ENCODE measurements at places on chromosomes 12 and 14. TPM values are rescaled to one million over a fixed set of nuclear protein-coding genes. Genes with fewer than 3 reads are reported as not detected.

GRCh38 chr14:104319491-104320241, 181.3 kb downstream of the KIF26A start:
- no peak for DNase-seq

YY1 gene
- 76.9 TPM for total RNA-seq

CCDC177 gene
- not detected for total RNA-seq

- peak; percentile 34 for DNase-seq
Observed at GRCh38 chr12:93922583-93923006, 225.8 kb upstream of the PLXNC1 start.

- peak; percentile 9 for DNase-seq
Observed at GRCh38 chr12:10736463-10736862, 13.3 kb upstream of the YBX3 start.

DNA sequence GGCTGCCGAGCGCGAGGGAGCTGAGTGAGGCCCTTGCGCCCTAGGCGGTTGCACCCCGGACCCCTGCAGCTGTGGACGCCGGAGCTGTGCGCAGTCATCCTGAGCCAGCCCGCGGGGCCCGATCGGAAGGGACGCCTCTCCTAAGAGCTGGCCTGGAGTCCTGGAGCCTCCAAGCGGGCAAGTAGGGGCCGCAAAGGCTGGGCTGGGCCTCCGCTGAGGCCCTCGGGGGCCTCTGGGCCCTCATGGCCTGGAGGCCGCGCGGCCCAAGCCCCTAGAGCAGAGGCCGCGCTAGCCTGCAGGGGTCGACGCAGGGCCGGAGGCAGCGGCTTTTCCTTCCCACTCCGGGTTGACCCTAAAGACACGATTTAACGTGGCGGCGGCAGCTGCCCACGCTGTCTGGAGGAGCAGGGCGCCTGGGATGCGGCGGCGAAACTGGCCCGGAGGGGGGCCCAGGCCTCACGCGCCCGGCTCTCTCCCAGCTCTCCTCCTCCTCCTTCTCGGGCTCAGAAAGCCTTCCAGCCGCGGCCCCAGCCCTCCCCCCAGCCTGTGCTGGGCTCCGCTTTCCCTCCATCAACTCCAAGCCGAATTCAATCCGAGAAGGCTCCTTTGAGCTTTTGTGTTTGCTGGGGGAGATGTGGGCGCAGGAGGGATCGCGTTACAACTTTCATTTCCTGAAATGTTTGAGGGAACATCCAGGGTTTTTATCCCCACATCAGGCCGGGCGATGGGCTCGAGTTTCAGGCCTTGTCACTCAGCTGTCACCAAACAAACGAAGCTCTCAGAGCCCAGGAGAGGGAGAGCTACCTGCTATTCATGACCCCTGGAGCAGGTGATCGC, 11.6 kb downstream of the SIX1 start:
- no peak for DNase-seq

CD4 gene
- 0.27 TPM for total RNA-seq

- DNase-seq: no peak
Observed at GRCh38 chr12:25767606-25768005, 190.9 kb upstream of the RASSF8 start.

- DNase-seq: peak; percentile 13
Observed at GRCh38 chr14:61460718-61461611, 139.6 kb downstream of the PRKCH start.

GRCh38 chr12:70122804-70123203, 120.4 kb upstream of the CNOT2 start:
- no peak for DNase-seq

Measured in K562 (cell line).